ENCODE measurements at places on chromosomes 4 and X.

- DNase-seq, result no peak
These were observed 639.9 kb downstream of the SPOCK3 start for GRCh38 chr4:166594326-166594946.

- peak; percentile 81 for DNase-seq
These were observed at the start of gene MSL3 for GRCh38 chrX:11757719-11758399. TSS of gene MSL3 (plus strand) at chrX:11758237. CDS start at chrX:11758264, 27 bp downstream.

DNA sequence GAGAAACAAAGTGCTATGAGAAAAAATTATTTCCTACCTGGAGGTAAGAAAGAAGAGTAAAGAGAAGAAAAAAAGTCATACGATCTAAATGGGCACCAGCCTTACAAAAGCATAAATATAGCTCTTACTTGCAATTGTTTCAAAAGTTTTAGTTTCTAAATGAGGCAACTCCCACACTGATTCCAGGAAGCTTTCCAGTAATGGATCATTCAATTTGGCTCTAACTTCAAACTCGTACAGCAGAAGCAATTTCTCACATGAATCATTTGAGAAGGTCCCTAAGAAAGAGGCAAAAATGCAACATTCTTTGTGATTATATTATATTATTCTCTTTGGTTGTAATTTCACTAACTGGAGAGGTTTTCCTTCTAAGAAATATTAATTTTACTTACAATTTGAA, 109.9 kb downstream of the DLG3 start:
- no peak for DNase-seq

- DNase-seq, result no peak
These were observed 126.9 kb downstream of the ELOVL6 start for GRCh38 chr4:110071466-110071865.

GRCh38 chrX:2901367-2902036, 27.6 kb downstream of the ARSD start:
- no peak for DNase-seq

GRCh38 chr4:147453561-147454141, 27.2 kb upstream of the EDNRA start:
- DNase-seq, result no peak

DNA sequence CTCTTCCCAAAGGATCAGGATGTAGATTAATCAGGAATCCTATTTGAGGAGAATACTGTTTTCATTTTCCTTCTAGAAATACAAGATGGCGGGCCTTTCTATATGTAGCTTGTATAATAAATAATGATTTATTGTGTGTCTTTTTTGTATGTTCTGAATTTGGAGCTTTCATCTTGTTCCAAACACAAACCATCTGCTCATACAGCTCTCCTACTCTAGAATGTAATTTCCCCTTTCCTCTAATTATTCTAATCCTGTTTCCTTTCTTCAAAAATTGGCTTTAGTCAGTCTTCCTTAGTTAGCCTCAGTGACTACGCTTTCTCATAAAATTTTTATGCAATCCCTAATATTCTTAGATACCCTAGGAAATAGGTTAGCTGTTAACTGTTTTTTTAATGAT, 422.2 kb downstream of the INPP4B start:
- no peak for DNase-seq

GRCh38 chr4:8864912-8865680, 6.5 kb downstream of the HMX1 start:
- no peak for DNase-seq

DNA sequence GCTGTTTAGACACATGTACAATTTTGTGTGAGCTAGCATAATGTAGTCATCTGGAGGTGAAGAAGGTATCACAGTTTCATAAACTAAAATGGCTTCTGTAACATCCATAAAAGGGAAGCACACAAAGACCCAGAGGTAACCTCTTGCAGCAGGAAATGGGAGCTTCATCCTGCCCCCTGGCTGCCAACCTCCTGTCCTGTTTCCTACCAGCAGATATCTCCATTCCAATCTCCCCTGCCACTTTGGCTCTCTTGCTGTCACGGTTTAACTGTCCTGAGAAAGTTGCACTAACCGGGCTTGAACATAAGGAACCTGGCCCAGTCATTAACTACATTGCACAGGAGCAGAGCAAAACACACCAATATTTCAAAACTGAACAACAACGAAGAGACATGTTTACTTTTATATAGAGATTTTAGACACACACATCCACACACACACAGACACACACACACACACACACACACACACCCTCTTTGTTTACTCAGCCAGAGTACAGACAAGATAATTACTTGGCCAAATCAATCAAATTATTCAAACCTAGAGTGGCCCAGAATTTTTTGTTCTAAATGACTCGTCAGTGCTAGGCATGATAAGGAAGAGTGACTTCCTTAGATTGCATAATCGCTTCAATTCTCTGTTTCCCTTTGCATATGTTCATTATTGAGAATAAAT, 24.2 kb downstream of the MID2 start:
- DNase-seq, result no peak

GRCh38 chr4:155544547-155544946, 122.1 kb upstream of the GUCY1A1 start:
- DNase-seq, result no peak

Measured in aorta (tissue), 5 donors.